ENCODE measurements at places on chromosomes 2 and 18. TPM values are rescaled to one million over a fixed set of nuclear protein-coding genes. Genes with fewer than 3 reads are reported as not detected.
A peak's percentile ranks its signal among the peaks of the same experiment; 100 is the strongest.

The TUBA3E gene
- not detected for total RNA-seq

The LIPG gene
- total RNA-seq = 76.3 TPM

The SLC9A2 gene
- total RNA-seq = 0.78 TPM

DNA sequence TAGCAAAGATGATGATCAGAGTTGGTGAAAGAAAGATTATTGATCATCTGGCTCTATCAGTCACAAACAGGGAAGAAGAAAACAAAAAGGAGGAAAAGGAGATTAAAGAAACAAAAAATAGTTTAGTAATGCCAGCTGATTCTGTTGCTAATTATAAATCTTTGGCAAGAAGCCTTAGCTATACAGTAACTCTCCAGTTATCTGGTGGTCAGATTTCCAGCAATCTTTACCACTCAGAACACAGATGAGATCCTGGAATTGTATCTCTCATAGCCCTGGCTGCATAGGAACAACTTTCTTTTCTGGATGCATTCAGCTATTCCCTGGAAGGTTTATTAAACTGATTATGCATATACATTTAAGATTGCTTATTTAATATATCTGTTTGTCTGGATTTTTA, 256.8 kb upstream of the ZEB2 start:
- no peak for DNase-seq

The FABP1 gene
- not detected for total RNA-seq

The DNAJC5G gene
- total RNA-seq = not detected

GRCh38 chr2:10547663-10548376, 99.7 kb upstream of the ODC1 start:
- DNase-seq = no peak

The PLB1 gene
- total RNA-seq = 3.8 TPM

DNA sequence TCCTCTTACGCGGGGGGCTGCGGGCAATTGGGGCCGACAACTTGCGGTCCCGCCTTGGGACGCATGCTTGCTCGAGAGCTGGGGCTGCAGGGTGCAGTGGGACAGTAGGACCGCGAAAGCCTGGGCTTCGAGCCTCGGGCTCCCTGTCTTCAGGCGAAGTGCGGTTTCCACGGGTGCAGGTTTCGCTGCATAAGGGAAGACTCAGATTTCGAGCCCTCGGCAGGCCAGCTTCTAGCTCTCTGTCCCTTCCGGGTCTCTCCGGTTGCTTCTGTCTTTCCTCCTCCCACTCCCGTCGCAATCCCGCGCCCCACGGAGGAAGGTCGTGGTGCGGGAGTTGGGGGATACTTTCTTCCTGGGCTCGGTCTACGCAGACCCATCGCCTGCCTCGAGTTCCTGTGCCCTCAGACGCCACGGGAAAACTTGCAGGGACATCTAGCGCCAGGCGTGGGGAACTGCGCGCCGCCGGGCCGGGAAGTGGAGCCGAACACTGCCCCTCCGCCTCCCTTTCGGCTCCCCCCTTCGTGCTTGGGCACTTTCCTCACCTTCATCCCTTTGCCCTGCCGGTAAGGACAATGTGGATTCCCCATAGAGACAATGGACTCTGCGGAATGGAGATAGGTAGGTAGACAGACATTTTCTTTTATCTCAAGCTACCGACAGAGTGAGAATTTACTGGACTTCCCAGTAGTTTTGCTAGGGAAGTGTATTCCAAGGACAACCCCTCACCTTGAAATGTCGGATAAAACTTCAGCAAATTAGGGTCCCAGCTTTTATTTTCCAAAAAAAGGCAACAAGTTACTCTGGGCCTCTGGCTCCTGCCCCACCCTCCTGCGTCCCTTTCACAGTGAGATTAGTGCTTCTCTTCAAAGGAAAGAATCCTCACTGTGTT, 4.2 kb upstream of the HOXD13 start:
- DNase-seq = no peak

DNA sequence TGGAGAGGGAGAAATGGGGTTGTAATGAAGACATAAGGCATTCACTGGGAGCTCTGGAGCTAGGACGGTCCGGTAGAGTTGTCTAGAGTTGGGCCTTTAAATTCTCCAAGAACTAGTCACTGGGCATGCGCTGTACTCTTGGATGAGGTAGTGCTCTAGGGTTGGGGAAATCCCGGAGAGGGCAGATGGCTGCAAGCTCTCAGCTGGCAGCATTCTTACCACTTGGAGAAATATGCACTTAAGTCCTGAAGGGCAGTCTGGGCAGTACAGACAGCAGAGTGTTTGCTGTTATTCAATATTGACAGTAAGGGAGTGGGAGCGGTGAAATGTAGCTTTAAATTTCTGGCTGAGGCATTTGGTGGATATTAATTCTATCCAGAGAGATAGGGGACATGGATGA, 214.6 kb downstream of the RDH14 start:
- DNase-seq = peak; percentile 48

DNA sequence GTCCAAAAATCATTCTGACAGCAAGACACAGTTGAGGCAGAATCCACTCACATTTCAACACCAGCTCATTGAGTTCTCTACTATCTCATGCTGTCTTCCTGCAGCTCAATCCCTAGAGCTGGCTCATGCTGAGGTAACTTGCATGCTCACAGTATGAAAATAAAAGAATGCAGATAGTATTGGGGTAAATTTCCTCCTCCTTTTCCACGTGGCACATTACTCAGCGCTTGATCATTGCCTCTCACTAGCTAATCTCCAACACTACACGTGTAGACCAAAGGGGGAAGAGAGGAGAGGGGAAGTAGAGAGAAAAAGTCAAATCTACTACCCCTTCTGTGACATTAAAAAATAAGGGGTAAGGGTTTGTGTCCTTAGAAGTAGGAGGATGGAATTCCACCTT, 300.6 kb downstream of the AFF3 start:
- no peak for DNase-seq

DNA sequence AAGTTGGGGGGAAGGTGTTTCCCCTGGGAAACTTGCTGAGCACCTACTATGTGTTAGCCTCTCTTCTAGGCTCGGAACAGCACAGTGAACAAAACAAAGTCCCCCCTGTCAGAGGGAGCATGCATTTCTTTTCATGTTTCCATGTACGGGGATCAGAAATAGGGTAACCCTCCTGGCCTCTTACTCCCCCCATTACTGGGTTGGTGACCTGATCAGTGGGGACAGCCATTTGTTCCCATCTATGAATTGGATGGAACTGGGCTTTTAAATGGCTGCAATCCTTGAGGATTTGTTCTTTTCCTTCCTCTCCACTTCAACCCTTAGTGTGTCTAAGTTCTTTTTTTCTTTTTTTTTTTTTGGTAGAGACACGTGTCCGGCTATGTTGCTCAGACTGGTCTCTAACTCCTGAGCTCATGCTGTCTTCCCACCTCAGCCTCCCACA, 13.7 kb downstream of the NCL start:
- no peak for DNase-seq

DNA sequence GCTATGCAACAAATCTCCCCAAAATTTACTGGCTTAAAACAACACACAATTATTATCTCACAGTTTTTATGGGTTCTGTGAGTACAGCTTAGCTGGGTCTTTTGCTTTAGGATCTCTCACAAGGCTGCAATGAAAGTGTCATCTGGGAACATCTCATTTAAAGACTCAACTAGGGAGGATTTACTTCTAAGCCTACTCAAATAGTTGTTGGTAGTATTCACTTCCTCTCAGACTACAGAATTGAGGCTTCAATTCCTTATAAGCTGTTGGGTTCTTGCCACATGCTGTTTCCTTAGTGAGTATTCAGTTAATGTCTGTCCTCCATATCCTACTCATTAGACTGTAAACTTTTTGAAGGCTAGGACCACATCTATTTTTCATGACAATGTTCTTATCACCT, 72.3 kb downstream of the MDH1 start:
- peak; percentile 61 for DNase-seq

The MYL1 gene
- total RNA-seq = not detected

GRCh38 chr2:221334481-221335218, 237.5 kb downstream of the EPHA4 start:
- DNase-seq = no peak

- no peak for DNase-seq
These were observed 554.4 kb downstream of the FBXO15 start for GRCh38 chr18:73593207-73593606.

Data from foreskin keratinocyte (primary cell).